ENCODE measurements at places on chromosomes 13 and 19.

DNA sequence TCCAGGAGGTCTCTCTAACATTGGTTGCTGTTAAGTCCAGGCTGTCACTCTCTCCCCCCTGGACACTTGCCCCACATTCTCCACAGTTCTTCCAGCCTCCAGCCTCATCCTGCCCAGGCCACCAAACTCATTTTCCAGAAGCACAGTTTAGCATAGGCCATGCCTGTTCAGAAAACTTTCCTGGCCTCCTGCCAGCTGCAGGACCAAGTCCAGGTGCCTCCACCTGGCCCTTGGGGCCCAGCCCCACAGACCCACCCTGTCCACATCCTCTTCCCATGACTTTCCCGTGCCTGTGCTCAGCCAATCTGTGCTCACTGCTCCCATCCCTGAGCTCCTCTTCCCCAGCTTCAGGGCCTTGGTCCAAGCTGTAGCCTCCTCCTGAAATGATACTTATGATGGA, 905.0 kb downstream of the UQCRFS1 start:
- DNase-seq = no peak

DNA sequence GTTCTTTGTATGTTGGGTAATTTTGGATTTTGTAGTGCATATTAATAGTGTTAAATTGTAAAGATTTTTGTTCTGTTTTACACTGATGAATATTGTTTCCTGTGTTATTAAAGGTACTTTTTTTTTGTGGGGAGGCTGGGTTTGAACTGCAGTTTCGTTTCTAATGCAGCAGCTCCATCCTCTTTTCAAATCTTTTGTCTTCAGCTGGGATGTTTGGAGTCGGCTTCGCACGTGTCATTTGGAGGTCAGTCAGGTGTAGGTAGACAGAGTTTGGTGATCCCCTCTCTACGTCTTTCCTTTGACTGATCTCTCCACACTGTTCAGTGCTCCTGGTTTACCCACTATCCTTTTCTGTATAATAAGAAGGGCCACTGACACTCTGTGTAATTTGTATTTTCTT, 30.3 kb downstream of the TDRD3 start:
- DNase-seq = no peak

GRCh38 chr13:30675717-30676116, 58.0 kb downstream of the USPL1 start:
- DNase-seq = no peak

DNA sequence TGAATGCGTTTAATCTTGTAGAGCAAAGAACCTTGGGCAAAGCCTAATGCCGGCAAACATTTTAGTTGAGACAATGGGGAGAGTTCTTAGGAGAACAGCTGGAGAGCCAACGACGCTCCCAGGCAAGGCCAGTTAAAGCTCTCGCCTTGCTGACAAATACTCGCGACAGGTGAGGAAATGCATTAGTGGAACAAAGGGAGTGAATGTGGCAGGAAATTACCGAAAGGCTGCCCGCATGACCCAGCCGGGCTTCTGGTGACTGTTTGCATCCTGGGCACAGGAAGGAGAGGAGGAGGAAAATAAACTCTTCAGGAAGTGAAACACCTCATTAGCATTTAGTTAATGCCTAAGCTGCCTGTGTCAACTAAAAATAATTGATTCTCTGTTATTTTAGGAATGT, 74.6 kb downstream of the SHISA2 start:
- DNase-seq = no peak

DNA sequence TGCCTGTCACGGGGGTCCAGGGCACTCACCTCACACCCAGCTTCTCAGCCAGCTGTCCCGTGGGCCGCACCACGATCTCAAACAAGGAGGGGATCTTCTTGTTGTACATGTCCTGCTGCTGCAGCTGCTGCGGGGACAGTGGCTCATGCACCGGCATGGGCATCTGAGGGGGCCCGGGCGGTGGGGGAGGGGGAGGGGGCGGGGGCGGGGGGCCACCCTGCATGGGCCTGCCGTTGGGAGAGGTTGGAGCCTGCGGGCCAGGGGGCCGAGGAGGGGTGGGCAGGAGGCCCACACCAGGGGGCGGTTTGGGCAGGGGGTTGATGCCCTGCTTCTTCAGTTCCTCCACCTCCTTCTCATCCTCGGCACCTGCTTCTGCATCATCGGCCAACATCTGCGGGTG, 23.9 kb upstream of the TMEM160 start:
- DNase-seq = no peak

GRCh38 chr13:76759877-76760276, 126.3 kb downstream of the KCTD12 start:
- no peak for DNase-seq

DNA sequence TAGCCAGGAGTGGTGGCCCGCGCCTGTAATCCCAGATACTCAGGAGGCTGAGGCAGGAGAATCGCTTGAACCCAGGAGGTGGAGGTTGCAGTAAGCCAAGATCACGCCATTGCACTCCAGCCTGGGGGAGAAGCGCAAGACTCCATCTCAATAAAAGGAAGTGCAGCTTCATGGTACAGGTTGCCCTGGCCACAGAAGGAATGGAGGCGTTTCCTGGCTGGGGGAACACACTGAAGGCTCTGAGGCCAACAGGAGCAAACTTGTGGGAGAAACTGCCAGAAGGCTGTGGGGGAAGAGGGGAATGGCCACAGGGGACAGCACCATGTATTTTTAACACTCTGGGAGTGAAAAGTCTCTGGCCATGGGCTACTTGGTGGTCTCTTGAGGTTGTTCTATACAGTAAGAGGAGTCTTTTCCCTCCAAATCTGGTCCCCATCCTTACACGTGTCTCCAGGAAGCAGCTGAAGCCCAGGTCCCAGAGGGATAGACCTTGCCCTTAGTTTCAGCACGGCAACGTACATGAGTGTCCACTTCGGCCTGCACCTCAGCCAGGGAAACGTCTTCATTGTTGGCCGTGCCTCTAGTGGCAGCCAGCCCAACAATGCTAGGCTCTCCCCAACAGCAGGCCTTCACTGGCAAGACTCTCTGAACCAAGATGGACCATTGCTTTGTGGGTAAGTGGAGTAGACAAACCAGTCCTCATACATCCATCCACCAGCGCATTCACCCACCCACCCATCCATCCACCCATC, 7.4 kb downstream of the MICOS13 start:
- DNase-seq = no peak

GRCh38 chr19:8240274-8241229, 31.4 kb downstream of the CERS4 start:
- no peak for DNase-seq

- no peak for DNase-seq
Observed at GRCh38 chr19:14449321-14449720, 16.2 kb downstream of the PKN1 start.

DNA sequence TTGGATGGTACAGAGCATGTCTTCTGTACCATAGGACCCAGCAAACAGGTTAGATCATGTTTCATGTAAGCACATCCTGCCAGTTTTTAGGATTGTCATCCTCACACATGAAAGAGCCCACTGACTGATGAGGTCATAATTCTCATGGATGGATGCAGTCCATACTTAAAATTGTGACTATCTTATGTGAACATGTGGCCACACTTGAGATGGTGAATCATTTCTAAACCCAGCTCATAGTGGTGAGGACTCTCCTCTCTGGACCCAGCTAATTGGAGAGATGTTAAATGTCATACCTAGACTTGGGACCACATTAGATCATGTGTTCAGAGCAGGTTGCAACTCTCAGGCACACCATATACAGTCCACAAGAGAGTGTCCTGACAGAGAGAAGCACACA, 24.8 kb upstream of the ZNF254 start:
- no peak for DNase-seq

GRCh38 chr19:40523322-40524047, 53.2 kb upstream of the SHKBP1 start:
- no peak for DNase-seq

- DNase-seq = no peak
Observed at GRCh38 chr13:22316494-22317025, 645.7 kb downstream of the FGF9 start.

- no peak for DNase-seq
Observed at GRCh38 chr19:18469069-18469846, 31.3 kb upstream of the ISYNA1 start.

- no peak for DNase-seq
Observed at GRCh38 chr13:50766013-50766412, 77.5 kb downstream of the DLEU7 start.

DNA sequence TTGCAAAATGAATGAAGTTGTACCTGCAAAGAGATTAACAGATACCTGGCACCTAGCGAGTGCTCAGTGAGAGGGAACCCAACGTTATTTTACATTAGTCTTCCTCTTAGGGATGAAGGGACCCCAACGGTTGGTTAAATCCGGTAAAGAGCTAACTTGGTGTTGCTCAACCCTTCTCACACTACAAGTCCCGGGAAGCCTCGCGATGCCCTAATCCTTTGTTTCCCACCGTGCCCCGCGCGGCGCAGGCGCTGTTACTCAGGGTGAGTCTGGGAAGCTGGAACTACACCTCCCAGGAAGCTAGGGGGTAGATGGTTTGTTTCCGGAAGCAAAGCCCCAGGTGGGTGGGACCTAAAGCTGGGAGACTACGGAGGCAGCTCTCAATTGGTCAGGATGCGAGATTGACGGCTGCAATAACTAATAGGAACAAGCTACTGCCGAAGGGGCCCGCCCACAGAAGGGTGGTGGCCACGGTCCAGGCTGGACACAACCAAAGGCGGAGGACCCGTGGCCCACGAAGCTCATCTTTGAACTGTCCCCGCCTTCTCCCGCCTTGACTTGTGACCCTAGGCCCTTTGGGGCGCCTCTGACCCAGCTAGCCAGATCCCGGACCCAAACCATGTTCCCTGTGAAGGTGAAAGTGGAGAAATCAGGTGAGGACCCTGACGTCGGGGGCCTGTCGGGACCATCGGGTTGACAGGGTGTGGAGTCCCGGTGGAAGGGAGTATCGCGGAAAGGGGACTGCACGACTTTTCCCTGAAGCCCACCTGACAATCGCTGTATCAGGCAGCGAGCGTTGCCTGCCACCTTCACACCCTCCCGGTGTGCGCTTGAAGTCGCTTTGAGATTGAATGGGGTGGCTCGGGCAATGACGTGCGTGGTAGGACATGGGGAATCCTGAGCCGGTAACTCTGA, at the start of gene LIN37:
LIN37 (plus strand) TSS at position 471 of the 915 bp plus-strand sequence; CDS start at position 620, 149 bp downstream.
- DNase-seq = peak; percentile 98

DNA sequence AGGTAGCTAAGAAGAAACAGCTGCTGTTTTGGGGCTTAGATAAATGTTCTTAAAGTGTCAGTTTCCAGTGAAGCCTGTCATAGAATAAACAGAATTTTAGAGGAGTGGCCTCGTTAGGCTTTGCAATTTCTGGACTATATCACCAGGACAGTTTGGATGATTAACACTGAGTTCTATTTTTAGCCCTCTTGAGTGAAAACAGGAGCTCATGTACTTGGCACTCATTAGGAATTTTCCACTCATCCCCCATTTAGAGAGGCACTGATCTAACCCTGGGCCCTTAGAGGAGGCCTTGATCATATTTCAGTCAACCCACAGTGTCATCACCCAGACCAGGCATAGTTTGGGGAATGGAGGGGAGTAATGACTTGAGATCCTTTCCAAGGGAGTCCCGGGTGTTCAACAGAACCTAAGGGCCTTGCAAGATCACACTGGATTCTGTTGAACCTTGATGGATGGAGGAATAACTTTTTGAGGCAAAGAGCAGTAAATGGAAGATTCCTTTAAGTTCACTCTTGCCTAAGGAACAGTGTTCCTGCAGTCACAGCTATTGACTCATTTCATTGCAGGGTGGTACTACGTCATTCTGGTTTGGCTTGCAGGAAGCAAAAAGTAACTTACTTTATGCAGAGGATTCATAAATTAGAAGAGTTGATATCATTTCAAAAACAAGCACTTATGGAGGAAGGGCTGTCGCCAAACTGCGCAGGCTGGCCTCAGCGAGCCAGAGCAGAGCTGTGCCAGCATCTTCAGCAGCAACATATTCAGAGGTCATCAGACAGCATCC, 160.2 kb downstream of the SLC7A1 start:
- no peak for DNase-seq

DNA sequence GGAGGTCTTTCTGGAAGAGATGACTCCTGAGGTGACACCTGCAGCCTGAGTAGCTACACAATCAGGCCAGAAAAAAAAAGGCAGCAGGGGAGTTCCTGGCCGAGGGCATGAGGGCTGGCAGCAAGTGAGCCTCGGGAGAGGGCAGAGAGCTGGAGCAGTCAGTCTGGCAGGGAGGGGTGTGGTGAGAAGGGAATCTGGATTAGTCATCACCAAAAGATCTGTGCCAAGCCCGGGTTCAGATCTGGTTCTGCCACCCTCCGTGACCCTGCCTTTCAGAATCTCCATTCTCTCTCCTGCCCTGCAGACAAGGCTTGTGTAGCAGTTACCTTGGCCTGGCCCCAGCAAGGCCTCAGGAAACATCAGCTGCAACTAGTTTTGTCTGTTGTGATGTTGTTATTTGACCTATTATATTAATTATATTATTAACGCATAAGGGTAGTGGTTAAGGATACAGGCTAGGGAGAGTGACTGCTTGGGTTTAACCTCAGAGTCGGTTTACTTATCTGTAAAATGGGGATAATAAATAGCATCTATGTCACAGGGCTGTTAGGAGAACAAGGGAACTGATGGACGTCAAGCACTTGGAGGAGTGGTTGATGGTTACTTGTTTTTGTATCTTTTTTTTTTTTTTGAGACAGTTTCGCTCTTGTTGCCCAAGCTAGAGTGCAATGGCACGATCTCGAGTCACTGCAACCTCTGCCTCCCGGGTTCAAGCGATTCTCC, 2.7 kb upstream of the CAPNS1 start:
- DNase-seq = no peak

- DNase-seq = no peak
Observed at GRCh38 chr13:113513761-113514160, 23.2 kb upstream of the DCUN1D2 start.

- DNase-seq = no peak
Observed at GRCh38 chr13:23766283-23766682, 122.9 kb downstream of the MIPEP start.

GRCh38 chr19:42185277-42185676, 32.2 kb downstream of the DEDD2 start:
- DNase-seq = no peak

- no peak for DNase-seq
Observed at GRCh38 chr19:40739030-40739839, 11.0 kb downstream of the ACTMAP start.

GRCh38 chr19:16325641-16326400, 1.2 kb downstream of the KLF2 start:
- DNase-seq = peak; percentile 44

DNA sequence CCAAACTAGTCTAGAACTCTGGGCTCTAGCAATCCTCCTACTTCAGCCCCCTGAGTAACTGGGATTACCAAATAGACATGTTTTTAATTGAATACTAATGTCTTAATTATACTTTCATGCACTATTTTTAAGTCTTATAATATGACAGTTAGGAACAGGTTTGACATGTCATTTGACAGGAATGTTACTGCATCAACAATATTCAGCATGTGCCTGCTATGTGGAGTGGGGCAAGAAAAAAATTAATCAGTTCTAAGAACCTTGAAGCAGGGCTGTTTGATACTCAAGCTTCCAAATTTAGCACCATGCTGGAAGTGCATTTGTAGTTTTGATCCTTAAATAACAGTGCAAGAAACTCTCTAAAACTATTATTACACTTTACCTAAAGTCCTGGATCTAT, 265.3 kb downstream of the MZT1 start:
- no peak for DNase-seq

All from T-helper 22 cell (primary cell).